ENCODE measurements at places on chromosomes 12 and 14.

- DNase-seq: no peak
Measured at GRCh38 chr12:122171399-122171798, 2.6 kb downstream of the IL31 start.

- no peak for DNase-seq
Measured at GRCh38 chr14:93955850-93956481, 20.4 kb downstream of the ASB2 start.

DNA sequence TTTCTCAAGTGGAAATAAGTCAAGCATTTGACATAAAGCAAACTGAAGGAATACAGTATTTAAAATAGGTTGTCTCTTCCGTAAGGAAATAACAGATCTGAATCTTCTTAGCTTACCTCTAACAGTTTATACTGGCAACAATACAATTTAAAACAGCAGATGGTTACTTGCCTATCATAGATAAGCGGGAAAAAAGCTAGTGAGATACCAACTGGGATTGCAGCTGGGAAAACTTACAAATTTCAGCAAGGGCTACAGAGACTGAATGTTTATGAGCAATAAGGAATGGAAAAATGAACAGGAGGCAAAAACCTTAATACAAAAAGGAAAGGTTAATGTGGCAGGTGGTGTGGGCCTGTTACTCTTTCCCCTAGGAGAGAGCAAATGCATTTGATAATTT is 220.0 kb downstream of the RASSF9 start:
- no peak for DNase-seq

- no peak for DNase-seq
Measured at GRCh38 chr14:91293281-91293680, 48.8 kb upstream of the GPR68 start.

- no peak for DNase-seq
Measured at GRCh38 chr14:30290001-30290400, 269.0 kb upstream of the G2E3 start.

DNA sequence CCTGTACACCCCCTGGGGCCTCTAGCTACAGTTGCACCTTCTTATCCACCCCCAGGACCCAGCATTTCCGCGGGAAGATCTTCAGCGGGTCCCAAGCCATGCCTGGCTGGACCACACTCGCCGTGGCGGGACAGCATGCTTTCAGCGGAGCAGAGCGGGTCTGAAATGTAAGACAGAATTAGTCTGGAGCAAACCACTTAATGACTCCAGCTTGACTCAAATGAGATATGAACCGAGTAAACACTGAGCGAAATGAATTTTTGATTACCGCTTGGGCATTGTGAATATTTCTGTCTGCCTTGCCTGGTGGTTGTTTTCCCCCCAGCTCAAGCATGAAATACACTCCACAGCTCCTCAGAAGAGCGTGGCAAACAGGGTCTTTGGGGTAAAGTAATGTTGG is 60.8 kb downstream of the SLC24A4 start:
- DNase-seq: no peak

- no peak for DNase-seq
Measured at GRCh38 chr12:130752692-130753230, 36.7 kb upstream of the RIMBP2 start.

- DNase-seq: no peak
Measured at GRCh38 chr14:61174987-61175386, 106.2 kb downstream of the TMEM30B start.

- no peak for DNase-seq
Measured at GRCh38 chr12:116672842-116673516, 64.9 kb downstream of the SPRING1 start.

GRCh38 chr12:6827982-6828780 is at the start of gene P3H3:
P3H3 (plus strand) TSS chr12:6828407; CDS start chr12:6828441, 34 bp downstream.
- DNase-seq: no peak

GRCh38 chr14:59846595-59846994 is 24.0 kb downstream of the RTN1 start:
- no peak for DNase-seq

- DNase-seq: no peak
Measured at GRCh38 chr14:23361763-23362162, 3.2 kb downstream of the EFS start.

GRCh38 chr12:92075425-92075914 is 70.2 kb downstream of the BTG1 start:
- DNase-seq: no peak

DNA sequence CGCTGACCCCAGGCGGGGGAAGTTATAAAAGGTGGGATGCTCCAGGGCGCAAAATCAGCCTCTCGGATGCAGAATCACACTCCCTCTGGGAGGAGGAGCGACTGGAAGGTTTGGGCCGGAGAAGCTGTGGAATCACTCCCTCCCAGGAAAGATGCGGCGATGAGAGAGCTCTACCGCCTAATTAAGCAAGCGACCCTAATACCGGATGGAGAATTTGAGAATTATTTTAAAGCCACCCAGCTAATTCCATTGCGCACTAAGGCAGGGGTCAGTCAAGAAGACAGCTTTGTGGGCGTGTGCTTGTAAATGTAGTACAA is 1.9 kb downstream of the COL2A1 start:
- no peak for DNase-seq

- no peak for DNase-seq
Measured at GRCh38 chr12:73308079-73308478, 1035.9 kb downstream of the TRHDE start.

- DNase-seq: no peak
Measured at GRCh38 chr12:127623362-127623761, 643.6 kb upstream of the TMEM132C start.

DNA sequence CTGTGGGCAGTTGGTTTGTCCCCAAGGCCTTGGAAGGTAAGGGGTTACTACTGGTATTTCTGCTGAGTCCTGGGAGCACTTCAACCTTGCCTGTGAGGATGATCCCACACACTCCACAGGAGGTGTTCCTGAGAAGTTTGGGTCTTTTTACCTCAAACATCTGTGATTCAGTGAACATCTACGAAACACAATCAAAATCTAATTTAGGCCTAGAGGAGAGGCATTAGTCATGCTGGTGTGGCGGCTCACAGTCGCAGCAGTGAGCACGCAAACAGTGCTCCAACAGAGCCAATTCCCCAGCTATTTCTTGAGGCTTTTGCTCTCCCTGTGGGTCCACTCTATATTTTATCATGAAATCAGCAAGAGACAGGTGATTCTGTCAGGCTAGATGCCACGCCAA is 107.6 kb downstream of the APAF1 start:
- no peak for DNase-seq

DNA sequence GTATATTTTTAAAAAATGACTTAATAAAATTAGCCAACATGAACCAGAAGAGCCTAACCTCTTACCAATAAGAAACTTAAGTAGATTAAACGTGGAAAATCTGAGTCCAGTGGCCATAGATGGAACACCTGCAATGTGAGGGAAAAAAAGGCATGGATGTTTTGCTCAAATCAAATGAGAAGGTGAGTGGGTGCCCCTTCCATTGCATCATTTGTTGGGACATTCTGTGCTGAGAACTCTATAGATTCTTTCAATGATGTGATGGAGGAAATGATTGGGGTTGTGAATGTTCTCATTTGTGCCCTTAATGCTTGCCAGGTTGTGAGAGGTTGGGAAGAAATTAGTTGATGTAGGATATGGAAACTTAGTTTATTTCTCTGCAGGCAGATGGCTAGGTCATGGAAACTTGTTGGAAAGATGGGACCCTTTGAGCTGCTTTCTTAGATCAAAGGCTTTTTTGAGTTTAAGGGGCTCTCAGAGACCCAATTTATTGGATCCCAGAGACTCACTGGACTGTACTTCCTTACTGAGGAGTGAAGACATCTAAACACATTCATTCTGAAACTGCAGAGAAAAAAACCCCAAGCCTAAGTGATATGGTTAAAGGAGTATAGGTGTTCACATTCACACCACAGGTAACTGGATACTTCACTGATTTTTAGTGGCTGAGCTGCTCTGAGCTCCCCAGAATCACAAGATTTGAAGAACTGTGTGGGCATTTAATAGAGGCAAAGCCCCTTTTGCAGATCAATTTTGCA is 95.9 kb downstream of the DACT1 start:
- no peak for DNase-seq

DNA sequence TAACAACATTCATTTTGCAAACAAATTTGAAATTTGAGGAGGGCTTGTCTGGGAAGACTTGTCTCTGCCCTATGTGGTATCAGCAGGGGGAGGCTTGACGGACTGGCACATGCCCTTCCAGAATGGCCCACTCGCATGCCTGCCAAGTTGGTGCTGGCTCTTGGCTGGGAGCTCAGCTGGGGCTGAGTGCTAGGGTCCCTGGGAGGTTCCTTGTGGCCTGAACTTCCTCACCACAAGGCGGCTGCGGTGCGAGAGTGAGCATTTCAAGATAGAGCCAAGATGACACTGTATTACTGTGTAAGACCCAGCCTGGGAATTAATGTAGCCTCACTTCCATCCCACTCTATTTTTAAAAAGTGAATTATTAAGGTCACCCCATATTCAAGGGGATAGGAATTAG is 271.6 kb upstream of the PLEKHG7 start:
- DNase-seq: no peak

DNA sequence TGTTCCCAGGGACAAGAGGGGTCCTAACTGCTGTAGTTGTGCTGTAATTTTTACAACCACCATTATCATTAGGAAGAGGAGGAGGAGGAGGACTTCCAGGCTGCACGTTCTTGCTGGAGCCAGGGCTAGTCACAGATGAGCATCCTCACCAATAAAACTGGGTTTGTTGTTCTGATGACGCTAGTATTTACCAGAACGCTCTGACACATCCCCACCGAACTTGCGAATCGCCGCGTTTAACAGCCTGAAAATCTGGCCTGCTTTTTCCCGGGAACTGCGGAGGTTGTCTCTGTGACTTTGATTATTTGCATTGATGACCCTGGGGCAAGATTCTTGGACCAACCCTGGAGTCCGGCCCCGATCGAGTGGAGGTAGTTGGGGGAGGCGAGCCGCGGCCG is 10.2 kb downstream of the TBX5 start:
- no peak for DNase-seq

GRCh38 chr12:15092826-15093225 is 120.0 kb downstream of the PDE6H start:
- DNase-seq: no peak

DNA sequence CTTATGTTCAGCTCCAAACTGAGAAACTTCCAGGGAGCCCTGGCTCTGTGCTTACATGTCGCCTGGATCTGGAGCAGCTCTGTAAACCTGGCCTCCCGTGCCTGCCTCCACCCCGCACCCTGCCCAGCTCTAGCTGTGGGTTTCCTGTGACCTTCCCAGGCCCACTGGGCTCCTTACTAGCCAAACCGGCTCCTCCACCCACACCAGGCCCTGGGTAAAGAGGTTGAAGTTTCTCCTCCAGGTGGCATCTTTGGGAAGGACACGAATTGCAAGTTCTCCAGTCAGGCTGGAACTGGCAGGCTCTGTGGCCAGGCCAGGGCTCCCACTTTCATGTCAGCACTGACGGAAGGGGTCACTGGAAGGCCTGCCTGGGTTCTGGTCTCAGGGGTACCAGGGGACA is 60.9 kb upstream of the ZFP36L1 start:
- DNase-seq: no peak

DNA sequence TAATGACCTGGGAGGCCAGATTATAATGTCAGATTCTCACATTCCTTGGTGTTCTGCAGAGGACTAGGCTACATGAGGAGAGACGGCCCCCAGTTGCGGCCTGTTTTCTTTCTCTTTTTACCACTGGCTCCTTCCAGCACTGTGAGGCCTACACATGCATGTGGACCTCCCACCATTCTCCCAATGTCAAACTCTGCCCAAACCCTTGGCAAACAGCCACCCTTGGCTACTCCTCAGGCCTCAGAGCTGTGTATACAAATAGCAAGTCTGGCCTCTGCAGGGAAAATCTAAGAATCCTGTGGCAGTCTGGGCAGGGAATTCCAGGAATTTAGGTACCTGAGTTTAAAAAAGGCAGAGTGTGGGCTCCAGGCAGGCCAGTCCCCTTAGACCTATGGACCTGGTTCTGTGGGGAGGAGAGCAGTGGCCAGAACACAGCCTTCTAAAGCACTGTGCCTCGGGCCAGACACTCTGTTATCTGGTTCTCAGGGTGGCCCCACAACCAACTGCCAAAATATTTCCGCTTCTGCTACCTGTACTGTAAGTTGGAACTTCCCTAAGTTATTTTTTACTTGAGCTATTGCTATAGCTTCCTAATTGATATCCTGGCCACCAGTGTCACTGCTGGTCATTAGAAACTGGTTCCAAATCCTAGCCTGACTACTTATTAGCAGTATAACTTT is 19.9 kb upstream of the NEDD1 start:
- no peak for DNase-seq

GRCh38 chr12:130086248-130086647 is 76.0 kb upstream of the FZD10 start:
- no peak for DNase-seq

DNA sequence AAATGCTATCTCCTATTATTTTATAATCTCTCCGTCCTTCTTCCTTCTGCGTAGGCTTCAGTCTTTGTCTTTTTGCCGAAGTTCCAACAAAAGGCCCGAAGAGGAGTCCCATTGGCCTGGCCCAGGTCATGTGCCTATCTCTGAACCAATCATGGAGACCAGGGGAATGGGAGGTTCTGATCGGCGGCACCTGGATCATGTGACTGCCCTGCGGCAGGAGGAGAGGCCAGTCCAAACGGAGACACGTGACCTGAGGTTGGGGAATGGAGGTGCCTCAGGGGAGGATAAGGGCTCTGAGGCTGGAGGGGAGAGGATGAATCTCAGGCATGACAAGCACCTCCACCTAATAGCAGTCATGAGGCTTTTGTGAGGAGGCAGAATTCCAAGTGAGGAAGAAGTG is 86.0 kb downstream of the AACS start:
- DNase-seq: no peak

DNA sequence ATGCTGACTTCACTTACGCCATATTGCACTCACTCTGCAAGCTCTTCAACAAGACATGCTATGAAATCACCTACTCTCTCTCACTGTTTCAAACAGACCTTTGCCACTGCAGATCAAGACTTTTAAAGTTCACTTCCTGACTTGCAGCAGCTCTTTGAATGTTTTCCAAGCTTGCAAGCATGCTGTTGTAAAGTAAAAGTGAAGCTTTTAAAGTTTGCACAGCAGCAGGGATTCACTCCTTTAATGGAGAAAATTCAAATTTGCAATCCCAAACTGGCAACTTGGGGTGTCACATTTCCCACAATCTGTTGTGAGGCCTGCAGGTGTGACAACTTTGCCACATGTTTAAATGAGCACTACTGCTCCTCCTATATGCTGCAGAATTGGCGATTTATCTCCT is 270.9 kb downstream of the ALX1 start:
- no peak for DNase-seq

DNA sequence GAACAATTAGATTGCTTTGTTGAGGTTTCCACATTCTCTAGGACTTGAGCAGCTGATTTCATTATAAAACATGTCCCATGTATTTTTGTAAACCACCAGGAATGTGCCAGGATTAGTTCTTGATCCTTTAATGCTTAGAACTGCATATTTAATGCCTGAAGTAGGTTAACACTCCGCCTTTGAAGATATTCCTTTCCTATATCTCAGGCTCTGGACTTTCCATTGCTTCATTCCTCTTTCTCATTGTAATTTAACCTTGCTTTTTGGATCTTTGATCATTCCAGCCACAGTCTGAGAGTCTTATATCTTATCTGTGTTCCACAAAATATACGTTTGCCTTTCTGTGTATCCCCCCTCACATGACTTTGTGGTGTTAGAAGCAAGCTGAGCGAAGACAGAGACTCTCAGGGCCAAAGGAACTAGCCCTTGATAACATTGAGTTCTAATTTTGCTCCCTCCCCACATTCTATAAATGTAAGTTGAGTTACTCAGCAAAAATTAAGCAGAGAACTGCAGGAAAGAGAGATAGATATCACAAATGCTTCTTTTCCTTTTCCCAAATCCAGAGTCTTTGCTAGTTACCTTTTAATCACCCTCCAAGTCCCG is 2.4 kb upstream of the CLEC1B start:
- no peak for DNase-seq
